Stimulated activated CD4-positive, alpha-beta T cell treated with anti-CD3 and anti-CD28 coated beads, Interleukin-1b, Interleukin-23, amount 100 ng/mL, for 48 hours (primary cell): ENCODE measurements at places on chromosomes 3 and 15.

GRCh38 chr3:180320631-180321030, 281.3 kb upstream of the TTC14 start:
- no peak for DNase-seq

DNA sequence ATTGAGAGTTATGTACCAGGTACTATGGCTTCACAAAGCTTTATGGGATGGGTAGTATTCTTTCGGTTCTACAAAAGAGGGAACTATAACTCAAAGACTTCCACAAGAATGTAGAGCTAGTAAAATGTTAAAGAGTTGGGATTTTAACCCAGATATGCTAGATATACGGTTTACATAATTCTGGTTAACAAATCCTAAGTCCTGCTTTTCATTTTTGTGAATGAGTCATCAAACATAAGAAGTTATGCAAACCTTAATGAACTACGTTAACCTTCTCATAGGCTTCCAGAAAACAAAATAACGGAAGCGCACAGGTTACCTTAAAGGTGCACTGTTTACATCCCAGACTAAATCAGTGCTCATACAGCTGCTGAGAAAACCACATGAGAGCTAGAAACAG, 1049.3 kb downstream of the MCTP2 start:
- no peak for DNase-seq

GRCh38 chr3:46527239-46527638, 29.5 kb downstream of the RTP3 start:
- no peak for DNase-seq

- DNase-seq = no peak
Observed at GRCh38 chr15:62850318-62850717, 192.2 kb upstream of the TPM1 start.

DNA sequence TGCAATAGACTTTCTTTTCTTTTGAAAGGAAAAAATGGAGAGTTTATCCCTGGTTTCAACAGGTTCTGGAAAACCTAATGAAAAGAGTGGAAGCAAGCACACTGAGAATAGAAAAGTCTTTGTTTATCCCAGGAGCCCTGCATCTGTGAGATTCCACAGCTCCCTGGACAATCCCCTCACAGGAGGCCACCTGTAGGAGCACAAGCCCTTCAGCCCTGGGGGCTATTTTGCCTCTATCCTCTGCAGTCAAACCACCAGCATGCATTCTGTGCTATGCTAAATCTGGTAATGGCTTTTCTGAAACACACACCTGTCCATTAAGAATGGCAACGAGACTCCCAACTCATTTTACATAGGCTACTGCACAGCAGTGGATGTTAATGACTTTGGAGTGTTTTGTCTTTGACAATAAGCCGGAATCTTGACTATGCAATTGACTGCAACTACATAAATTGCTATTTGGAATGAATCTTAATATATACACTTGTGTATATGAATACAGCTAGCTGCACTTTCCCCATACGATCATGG, 369.4 kb downstream of the NR2F2 start:
- no peak for DNase-seq

- DNase-seq = no peak
Observed at GRCh38 chr15:90586948-90587347, 57.2 kb downstream of the CRTC3 start.

DNA sequence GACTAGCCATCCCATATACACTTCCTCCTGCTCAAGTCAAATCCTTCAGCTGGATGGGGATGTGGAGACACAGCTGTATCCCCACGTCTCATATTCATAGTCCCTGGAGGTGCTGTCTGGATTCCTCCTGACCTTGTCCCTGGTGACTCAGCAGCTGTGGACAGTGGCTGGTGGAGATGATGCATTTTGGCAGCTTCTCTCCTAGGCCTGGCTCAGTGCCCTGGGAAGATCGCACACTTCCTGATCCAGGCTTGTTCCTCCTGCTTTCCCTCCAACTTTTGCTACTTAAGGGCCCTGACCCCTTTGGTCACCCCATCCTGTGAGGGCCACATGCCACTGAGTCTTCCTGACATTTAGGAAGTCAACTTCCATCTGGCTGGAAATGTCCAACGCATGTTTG, 44.4 kb downstream of the ADAMTSL3 start:
- no peak for DNase-seq

DNA sequence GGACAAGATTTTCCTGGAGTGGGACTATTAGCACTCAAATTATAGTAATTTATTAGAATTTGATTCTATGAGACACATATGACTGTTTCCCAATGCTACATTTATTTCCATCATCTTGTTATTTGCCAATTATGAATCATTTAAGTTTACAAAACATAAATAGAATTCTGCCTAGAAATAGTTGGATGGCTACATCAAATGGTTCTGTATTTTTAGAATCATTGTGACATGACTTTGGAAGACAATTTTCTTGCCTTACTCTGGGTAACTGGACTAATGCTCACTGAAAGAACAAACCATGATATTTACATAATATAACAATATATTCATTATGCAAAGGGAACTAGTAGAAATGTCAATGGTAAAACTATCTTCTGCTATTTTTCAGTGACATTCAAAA, 173.5 kb downstream of the ZIC1 start:
- DNase-seq = no peak

- peak; percentile 51 for DNase-seq
Observed at GRCh38 chr3:5022187-5022965, 43.1 kb downstream of the BHLHE40 start.

DNA sequence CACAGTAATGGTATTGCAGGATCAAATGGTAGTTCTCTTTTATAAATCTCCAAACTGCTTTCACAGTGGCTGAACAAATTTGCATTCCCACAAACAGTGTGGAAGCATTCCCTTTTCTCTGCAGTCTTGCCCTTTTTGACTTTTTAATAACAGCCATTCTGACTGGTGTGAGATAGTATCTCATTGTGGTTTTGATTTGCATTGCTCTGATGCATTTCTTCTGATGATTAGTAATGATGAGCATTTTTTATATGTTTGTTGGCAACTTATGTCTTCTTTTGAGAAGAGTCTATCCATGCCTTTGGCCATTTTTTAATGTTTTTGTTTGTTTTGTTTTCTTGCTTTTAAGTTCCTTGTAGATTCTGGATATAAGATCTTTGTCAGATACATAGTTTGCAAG, 316.1 kb upstream of the TMCO5A start:
- DNase-seq = no peak

DNA sequence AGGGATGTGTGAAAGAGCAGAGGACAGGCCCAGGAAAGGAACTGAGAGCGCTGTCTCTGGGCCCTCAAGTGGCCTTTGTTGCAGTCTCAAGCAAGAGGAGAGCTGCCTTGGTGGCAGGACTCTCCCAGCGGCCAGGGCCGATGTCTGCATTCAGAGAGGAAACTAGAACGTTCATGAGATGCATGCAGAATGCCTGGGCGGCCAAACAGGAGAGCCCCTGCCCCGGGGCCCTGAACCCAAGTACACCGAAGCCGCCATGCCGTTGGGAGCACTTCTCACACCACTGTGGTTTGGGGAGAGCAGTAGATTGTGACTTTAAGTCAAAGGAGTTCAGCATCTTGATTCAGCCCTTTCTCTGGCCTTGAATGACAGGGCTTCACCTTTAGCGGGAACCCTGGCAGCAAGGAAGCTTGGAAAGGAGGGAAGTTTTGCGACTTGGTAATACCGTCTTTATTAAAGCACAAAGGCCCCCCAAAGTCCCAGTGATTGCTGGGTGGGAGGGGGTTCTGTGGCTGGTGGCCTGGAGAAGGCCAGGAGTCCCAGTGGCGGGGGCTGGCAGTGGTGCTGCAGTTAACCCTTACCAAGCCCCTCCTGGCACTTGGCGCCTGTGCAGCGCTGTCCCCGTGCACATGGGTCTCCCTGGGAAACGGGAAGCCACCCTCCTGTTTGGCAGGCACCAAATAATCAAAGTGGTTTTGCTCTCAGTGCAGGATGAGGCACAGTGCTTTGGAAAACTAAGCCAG, 36.2 kb downstream of the SLC6A11 start:
- no peak for DNase-seq

DNA sequence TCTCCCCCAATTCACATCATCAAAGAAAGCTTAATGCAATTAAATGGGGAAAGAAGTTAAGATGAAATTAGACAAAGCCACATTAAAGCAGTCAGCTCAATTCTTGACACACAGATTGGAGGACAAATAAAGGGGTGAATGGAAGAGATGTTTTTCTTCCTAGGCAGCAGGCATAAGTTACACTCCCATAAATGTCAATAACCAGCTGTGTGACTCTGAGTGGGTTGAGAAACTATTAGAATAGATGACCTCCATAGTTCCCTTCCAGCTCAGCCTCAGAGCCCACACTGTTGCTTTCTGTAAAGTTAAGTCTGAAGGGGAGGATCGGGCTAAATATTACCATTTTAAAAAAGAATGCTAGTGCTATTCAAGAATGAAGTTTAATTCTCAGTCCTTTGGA, 71.0 kb downstream of the THBS1 start:
- no peak for DNase-seq

DNA sequence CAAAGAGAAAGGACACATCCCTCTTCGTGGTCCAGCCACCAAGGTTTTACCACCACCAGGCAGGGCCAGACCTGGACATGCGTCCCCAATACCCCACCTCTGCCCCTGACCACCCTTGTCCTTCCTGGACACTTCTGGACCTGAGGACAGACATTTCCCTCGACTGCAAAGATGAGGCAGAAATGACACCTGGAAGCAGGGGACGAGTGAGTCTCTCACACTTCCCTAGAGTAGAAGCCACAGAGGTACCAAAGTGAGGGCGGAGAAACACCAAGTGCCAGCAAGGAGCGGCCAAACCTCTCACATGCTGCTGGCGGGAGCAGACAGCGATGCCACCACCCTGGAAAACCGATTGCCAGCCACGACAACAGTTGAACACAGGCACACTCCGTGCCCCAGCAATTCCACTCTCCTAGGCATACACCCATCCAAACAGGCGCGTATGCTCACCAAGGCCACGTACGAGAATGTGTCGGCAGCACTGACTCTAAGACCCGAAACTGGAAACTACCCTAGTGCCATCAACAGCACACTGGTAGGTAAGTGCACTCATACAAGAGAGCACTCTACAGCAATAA, 207.0 kb upstream of the NSMCE3 start:
- no peak for DNase-seq

DNA sequence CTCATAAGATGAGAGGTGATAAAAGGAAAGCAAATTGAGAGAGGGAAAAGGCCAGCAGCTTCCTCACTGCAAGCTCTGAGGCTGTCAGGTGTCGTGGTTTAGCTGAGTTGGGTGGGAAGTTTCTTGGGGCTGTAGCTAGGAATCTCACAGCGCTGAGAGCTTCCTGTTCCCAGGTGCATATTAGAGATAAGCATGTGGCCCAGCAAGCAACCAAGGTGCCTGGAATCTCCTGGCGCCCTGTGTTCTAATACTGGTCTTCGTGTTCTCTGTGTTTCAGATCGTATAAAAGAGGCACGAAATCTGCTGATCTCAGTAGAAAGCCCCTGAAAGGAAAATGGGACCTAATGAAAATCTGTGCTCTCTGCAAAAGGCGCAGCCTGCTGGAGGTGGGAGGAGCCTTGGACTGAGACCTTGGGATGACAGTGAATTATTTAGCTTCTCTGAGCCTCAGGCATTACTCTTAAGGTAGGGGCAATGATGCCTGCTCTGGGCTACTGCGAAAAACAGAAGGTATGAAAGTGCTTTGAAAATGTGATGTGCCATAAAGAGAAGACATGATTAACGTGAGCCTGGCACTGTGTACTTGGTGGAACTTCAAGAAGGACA, 499.9 kb downstream of the TBL1XR1 start:
- no peak for DNase-seq

DNA sequence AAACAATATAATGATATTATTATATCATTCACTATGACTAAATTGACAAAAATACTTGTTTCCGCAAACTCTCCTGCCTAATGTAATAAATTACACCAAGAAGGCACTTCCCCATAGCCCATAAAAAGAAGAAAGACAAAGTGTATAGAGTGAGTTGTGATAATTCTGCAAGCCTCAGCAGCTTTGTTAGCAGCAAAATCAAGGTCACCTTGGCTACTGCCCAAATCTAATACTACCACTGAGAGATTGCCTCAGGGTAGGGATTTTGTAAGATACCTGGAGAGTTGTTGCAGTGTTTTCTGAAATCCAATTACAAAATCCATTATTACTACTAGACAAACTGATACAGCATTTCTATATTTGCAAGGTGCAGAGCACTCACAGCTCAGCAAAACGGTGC, 503.5 kb downstream of the FGF12 start:
- DNase-seq = no peak

DNA sequence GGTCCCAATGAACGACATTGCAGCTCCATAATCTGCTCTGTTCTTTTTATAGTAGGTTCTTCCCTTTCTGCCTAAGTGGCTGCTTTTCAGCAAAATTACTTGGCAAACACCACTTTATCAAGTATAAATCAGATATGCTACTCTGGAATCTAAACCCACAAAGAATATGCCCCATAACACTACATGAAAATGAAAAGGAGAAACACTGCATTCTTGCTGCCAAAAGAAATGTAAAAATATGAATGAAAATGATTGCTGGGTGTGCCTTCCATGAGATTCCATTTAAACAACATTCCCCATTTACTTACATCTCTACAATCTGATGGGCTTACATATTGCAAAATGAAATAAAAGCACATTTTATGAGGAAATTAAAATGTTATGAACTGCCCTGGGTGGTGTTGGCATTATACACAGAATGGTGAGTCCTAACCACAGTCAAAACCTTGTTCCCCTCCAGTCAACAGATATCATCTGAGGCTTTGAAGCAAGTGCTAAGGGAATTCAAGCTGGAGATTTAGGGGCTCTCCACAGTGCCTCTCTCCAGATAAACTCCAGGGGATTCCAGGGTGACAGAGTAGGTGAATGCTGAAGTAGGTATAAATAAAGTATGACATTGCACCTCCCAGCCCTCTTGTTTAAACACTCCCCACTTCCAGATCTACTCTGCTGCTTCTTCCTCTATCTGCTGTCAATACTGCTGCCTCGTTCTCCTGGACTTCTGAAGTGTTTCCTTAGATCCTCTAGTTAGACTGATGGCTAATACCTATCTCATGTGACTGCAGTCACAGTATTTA, 136.5 kb downstream of the RORA start:
- no peak for DNase-seq

DNA sequence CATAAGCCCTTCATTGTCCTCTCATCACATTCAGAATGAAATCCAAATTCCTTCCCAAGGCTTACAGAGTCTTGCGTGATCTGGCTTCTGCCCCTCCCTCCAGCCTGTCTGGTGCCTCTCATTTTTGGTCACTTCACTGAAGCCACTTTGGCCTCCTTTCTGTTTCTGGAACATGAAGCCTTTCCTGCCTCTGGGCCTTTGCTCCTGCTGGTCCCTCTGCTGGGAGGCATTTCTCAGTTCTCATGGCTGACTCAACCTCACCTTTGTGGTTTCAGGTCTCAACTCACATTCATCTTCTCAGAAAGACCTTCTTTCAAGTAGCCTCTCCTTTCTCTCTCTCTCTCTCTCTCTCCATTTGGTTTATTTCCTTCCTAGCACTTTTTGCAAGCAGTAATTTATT, 43.9 kb upstream of the BHLHE40 start:
- no peak for DNase-seq

DNA sequence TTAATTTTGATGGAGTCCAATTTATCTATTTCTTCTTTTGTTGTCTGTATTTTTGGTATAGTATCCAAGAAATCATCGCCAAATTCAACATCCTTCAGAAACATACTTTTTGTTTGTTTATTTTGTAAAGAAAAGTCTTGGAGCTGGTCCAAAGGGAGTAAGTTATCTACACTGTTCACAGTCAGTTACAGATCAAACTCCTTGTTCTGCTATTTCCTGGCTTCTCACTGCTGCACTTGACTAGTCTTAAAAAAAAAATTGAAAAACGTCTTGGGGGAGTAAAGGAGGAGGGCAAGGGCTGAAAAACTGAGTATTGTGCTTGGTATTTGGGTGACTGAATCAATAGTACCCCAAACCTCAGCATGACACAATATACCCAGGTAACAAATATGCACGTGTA, 105.6 kb downstream of the NFKBIZ start:
- DNase-seq = no peak
